ENCODE measurements at places on chromosomes 11 and 22.

GRCh38 chr11:106480581-106481190 lies 403.2 kb downstream of the AASDHPPT start:
- no peak for DNase-seq

GRCh38 chr22:37636186-37636948 lies 3.1 kb upstream of the SH3BP1 start:
- no peak for DNase-seq

- DNase-seq, result no peak
These were observed at the start of the genes BSCL2 and GNG3 for GRCh38 chr11:62707277-62707861. BSCL2 (minus strand) TSS chr11:62707424; CDS start chr11:62707195, 229 bp downstream. GNG3 (plus strand) TSS chr11:62707676; CDS start chr11:62708296, 620 bp downstream.

GRCh38 chr11:3004481-3004880 lies 12.4 kb upstream of the NAP1L4 start:
- DNase-seq, result no peak

DNA sequence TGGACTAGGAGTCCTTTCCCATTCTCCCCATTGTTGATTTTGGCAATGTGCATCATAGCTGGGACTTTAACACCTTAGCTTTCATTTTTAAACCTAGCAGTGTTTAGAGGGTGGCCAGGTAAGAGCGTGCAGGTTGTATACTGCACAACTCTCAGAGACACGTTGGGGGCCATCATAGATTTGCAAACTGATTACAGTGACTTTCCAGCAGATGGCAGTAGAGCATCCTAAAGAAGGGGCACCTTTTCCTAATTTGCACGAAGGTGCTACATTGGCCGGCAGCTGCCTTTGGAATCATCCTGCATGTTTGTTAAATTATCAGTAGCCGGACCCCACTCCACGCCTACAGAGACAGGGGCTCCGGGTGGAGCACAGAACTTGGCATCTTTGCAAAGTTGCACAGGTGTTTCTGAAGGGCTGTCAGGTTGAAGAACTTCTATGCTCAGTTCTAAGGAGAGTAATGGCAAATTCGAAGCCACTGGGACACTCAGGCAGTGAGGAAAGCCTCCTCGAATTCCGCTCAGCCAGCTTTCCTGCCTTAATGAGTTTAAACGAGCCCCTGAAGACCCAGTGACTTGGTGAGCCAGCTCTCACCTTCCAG lies 7.7 kb downstream of the LHFPL7 start:
- no peak for DNase-seq

DNA sequence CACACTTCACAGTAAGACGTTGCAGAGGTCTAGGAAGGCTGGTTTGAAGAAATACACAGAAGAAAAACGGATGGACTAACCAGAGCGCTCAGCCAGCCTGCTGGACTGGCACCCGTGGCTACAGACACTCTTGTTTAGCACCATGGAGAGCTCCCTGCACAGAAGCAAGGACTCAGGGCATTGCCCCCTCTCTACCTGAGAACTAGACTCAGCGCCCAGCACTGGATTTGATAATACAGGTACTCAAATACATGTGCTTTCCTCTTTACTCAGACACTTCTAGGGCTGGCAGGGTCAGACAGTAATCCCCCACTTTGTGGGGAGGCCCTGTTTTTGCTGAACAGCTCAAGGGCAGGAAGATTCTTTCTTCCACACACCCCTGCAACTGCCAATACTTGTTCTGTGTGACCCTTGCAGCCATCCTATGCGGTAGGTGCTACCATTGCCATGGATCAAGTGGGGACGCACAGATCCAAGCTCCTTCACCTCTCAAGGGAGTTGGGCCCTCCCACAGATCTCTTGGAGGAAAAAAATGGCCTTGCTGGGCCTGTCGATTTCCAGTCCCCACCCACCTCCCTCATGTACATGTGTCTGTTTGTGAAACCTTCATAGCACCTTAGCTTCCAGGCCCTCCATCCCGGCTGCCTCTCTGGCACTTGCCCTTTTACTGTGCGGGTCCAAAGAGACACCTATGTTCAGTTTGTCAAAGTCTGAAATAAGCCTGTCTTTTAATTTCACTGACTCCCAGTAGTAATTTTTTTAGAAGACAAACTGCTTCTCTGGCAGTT lies 5.1 kb upstream of the P2RX6 start:
- no peak for DNase-seq

- DNase-seq, result peak; percentile 36
These were observed 42.5 kb downstream of the LARGE2 start for GRCh38 chr11:45964911-45965389.

DNA sequence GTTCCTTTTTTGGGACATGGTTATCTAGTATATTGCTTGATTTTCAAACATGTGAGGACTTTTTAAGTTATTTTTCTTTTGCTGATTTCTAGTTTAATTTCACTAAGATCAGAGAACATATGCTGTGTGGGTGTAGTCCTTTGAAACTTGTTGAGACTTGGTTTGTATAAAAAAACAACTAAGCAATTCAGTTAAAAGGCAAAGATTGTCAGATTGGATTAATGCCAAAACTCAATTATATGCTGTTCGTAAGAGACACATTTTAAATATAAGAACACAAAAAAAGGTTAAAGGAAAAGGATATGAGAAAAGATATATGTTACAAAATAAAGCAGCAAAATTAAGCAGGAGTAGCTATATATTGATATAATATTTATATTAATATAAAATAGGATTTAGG lies 17.8 kb upstream of the RRM1 start:
- DNase-seq, result no peak

DNA sequence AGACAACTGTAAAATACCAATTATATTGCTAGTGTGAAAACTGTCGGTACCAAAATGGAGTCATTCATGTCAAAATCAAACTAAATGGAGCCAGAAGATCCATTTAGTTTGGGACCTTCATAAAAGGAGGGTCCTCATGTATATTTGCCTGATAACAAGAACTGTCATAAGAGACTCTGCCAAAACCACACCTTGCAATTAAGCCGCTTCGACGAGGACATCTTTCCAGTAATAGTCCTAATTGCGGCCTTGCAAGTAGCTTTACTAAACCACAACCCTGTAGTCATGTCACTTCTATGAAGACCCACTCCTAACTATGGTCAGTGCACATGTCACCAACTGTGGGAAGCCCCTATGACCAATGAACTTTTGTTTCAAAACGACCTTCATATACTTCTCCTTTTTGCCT lies 9.4 kb downstream of the UBQLN3 start:
- no peak for DNase-seq

DNA sequence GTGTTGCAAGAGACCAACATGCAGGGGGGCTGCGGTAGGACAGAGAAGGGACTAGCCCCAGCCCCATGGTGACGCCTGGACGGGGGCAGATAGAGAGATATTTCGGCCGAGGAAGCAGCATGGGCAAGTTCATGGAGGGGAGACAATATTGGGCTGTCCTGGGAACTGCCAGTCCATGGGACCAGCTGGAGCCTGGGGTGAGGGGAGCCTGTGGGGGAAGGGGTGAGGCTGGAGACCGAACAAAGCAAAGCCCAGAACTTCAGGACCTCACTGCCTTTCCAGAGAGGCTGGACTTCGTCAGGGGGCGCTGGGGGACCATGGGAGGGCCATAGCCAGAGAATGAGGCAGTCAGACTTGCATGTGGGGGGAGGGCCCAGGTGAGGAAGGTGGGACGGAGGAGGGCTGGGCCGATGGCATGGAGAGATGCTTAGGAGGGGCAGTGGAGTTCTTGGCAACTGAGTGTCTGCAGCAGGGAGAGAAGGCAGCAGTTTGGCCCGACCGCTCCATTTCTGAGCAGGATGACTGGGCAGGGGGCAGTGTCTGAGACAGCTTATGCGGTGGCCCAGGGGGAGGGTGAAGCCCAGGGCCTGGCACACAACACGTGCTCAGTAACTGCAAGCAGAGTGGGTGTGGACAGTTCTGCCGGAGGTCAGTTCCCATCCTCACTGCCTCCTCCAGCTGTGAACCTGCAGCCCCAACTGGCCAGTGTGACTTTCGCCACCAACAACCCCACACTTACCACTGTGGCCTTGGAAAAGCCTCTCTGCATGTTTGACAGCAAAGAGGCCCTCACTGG lies 712 bp downstream of the UPK3A start:
- DNase-seq, result no peak

DNA sequence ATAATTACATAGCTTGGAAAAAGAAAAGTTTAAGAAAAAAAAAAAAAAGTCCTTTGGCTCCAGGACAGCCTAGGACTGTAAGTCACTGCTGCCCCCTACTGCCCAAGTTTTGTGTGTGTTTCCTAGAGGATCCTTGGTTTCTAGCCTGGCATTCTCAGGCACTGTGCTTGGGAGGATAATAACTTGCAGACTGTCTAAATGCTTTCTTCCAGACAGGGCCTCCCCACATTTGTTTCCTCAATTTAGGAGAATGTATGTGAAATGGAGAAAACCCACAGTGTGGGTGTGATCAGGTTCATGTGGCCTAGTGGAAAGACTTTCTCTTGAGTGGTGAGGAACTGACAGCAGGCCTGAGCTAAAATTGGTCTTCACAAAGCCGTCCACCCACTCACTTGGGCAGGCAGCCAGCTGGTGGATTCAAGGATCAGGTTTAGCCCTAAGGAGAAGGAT lies 191.0 kb downstream of the NAV2 start:
- DNase-seq, result peak; percentile 9

GRCh38 chr11:135004495-135004894 lies 592.5 kb upstream of the B3GAT1 start:
- no peak for DNase-seq

- no peak for DNase-seq
These were observed 87.8 kb upstream of the FAT3 start for GRCh38 chr11:92136797-92137196.

- DNase-seq, result no peak
These were observed 98.9 kb downstream of the TRAF6 start for GRCh38 chr11:36411202-36411640.

- DNase-seq, result no peak
These were observed 21.9 kb downstream of the ZMAT5 start for GRCh38 chr22:29744902-29745301.

- no peak for DNase-seq
These were observed 35.1 kb upstream of the SUSD2 start for GRCh38 chr22:24146194-24146616.

DNA sequence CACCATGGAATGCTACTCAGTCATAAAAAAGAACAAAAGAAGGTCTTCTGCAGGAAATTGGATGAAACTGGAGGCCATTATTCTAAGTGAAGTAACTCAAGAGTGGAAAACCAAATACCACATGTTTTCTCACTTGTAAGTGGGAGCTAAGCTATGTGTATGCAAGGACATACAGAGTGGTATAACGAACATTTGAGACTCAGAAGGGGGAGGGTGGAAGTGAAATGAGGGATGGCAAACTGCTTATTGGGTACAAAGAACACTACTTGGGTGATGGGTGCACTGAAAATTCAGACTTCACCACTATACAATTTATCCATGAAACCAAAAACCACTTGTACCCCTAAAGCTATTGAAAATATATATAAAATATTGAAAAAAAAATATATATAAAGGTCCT lies 13.4 kb upstream of the CAT start:
- no peak for DNase-seq

- DNase-seq, result no peak
These were observed 62.7 kb downstream of the MCM5 start for GRCh38 chr22:35462498-35463230.

DNA sequence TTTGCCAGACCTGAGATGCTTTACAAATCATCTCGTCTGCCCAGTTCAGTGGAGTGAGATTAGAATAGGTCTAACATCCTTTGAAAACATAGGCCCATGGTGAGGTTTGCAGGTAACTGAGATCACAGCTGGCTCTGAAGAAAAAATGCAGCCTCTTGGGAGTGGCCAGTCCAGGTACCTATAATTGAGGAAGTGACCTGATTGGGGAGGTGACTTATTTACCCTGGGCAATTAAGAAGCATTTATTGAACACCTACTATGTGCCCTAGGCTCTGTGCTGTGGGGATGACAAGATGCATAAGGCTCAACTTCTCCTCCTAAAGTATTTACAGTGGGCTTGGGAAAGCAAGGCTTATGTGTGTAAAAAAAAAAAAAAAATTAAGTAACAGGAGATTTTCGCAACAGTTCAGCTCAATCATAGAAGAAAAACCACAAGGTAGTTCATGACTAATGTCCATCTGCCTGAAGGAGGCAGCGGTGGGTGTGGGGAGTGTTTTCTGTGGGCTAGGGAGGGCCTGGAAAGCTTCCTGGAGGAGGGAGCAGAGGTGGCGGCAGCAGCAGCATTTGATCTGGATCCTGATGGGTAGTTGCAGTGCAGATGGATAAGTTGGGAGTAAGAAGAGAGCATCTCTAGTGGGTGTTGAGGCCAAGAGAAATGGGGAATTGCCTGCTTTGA lies 16.1 kb downstream of the MICAL2 start:
- DNase-seq, result no peak

- DNase-seq, result peak; percentile 73
These were observed 51.2 kb upstream of the EMID1 start for GRCh38 chr22:29154364-29155048.

DNA sequence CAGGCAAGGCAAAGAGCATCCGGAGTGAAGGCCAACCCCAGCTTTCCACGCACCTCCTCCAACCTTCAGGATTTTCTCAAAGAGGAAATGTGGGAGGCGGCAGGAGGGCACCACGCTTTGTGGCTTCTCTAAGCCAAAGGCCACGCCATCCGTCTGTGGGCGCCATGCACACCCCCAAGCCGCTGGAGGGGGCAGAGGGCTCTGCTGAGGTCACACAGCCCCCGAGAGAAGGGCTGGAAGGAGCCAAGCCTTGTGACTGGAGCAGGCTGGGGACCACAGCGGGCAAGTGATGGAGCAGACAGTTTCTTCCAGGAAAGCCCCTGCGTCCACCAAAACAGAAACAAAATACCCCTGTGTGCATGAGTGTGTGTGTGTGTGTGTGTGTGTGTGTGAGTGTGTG lies 527.4 kb downstream of the BRD1 start:
- DNase-seq, result no peak

GRCh38 chr22:29152045-29152953 lies 53.4 kb upstream of the EMID1 start:
- no peak for DNase-seq

- no peak for DNase-seq
These were observed 351.4 kb downstream of the ETS1 start for GRCh38 chr11:128235958-128236357.

DNA sequence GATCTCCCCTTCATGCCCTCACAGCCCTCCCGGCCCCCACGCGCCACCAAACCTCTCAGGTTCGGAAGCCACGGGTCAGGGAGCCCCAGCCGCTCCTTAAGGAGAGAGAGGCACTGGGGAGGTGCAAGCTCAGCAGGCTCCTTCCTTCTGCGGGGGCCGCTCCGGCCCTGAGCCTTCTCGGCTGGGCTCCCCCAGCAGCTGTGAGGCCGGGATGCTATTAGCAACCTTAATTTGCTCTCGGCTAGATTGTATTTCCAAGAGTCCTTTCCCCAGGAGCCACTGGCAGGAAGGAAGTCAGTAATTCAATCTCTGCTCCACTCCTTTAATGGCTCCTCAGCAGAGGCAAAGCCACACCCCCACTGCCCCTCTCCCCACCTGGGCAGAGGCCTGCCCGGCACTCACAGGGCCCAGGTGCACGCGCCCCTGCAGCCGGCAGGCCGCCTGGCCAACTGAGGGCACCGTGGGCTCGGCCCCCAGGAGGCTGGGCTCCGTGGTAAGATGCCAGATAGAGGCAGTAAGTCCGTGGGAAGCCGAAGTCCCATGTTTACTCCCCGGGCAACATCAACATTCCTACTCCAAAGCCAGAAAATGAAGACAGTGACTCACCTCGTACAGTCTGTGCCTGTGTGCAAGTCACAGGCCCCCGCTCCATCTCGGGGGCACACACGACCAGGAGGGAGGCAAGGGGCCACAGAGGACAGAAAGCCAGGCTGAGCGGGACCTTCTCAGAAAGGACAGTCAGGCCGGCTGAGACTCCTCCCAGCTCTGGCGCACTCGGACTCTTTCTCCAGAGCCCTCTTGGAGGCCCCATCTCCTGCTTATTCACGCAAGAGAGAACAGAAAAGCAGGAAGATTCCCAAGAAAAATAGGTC lies 5.2 kb downstream of the IGSF9B start:
- no peak for DNase-seq

- no peak for DNase-seq
These were observed 5.3 kb downstream of the TRIM21 start for GRCh38 chr11:4388221-4388620.

- DNase-seq, result no peak
These were observed 246.5 kb downstream of the CADM1 start for GRCh38 chr11:115257678-115258077.
